Dermis lymphatic vessel endothelial cell (primary cell): ENCODE measurements at places on chromosomes 2 and 18. TPM values are rescaled to one million over a fixed set of nuclear protein-coding genes. Genes with fewer than 3 reads are reported as not detected.

Gene KLHL41
- under 0.01 and 0.17 TPM in 2 replicates for total RNA-seq

Gene MAL
- total RNA-seq: not detected in 2 replicates

Gene MAP3K20
- 24.3 and 26.9 TPM in 2 replicates for total RNA-seq

Gene NGEF
- under 0.01 and 0.22 TPM in 2 replicates for total RNA-seq

Gene APCDD1
- total RNA-seq: 0.11 TPM in 1 of 2 replicates, not detected in the other

Gene GKN2
- under 0.01 TPM in 1 of 2 replicates, not detected in the other for total RNA-seq

Gene ITM2C
- 37.5 and 89.8 TPM in 2 replicates for total RNA-seq

Gene VSNL1
- total RNA-seq: not detected in 2 replicates

Gene AMER3
- total RNA-seq: not detected in 2 replicates

Gene SLC16A14
- total RNA-seq: under 0.01 and 0.09 TPM in 2 replicates

Gene ATOH8
- 16.5 and 36.4 TPM in 2 replicates for total RNA-seq

Gene ZBTB7C
- total RNA-seq: not detected in 2 replicates

Gene FTCDNL1
- 0.11 and 0.26 TPM in 2 replicates for total RNA-seq

Gene TMEM37
- not detected in 2 replicates for total RNA-seq

Gene ARHGEF33
- total RNA-seq: under 0.01 and 0.26 TPM in 2 replicates

Gene EFEMP1
- total RNA-seq: 1,851 and 8,510 TPM in 2 replicates

Gene GULP1
- total RNA-seq: 3.3 TPM in 2 replicates

Gene NT5DC4
- not detected in 2 replicates for total RNA-seq

Gene MC2R
- total RNA-seq: not detected in 2 replicates

Gene CNRIP1
- total RNA-seq: 38.8 and 40.2 TPM in 2 replicates

Gene GPBAR1
- total RNA-seq: 0.09 TPM in 1 of 2 replicates, not detected in the other

Gene TMEM200C
- not detected in 2 replicates for total RNA-seq

Gene KLHL30
- total RNA-seq: under 0.01 TPM in 1 of 2 replicates, not detected in the other

Gene IL18R1
- total RNA-seq: under 0.01 and 0.43 TPM in 2 replicates

Gene RAD51AP2
- not detected in 2 replicates for total RNA-seq

Gene MRPL53
- total RNA-seq: 26.2 and 32.2 TPM in 2 replicates

Gene CD226
- total RNA-seq: 1.2 and 1.5 TPM in 2 replicates

Gene PARD6G
- total RNA-seq: 66.8 and 69.8 TPM in 2 replicates

Gene NEU2
- not detected in 2 replicates for total RNA-seq

Gene ARL4C
- 1.8 and 3.1 TPM in 2 replicates for total RNA-seq

Gene TCF23
- not detected in 2 replicates for total RNA-seq

Gene PLB1
- 0.33 and 0.43 TPM in 2 replicates for total RNA-seq
